ENCODE measurements at places on chromosomes 2 and 18. TPM values are rescaled to one million over a fixed set of nuclear protein-coding genes. Genes with fewer than 3 reads are reported as not detected.

VIL1 gene
- total RNA-seq, result 0.62 TPM

LHCGR gene
- total RNA-seq, result 0.11 TPM

PRKAG3 gene
- total RNA-seq, result not detected

TNFAIP6 gene
- 1.3 TPM for total RNA-seq

ARHGEF33 gene
- not detected for total RNA-seq

EVX2 gene
- not detected for total RNA-seq

All from GM12878 (cell line).